Renal pelvis (tissue), 12 donors: ENCODE measurements at places on chromosomes 3 and 15.

DNA sequence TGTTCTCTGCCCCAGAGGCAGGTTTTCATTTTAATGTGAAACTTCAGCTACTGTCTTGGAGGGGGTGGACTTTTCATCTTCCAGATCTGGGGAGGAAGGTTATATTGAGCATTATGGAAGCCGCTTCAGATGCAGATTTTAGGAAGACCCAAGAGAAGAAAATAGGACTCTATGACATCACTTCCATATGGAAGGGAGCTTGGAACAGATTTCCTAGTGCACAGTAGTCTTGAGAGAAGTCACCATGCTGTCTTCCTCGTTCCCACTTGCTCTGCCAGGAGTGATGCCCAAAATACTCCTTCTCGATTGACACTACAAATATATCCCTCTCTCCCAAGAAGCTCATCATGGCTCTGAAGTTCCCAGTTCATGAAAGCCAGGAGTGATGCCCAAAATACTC, 197.2 kb downstream of the ATP10A start:
- DNase-seq = no peak

- no peak for DNase-seq
Observed at GRCh38 chr15:93299675-93300074, 210.7 kb upstream of the RGMA start.

DNA sequence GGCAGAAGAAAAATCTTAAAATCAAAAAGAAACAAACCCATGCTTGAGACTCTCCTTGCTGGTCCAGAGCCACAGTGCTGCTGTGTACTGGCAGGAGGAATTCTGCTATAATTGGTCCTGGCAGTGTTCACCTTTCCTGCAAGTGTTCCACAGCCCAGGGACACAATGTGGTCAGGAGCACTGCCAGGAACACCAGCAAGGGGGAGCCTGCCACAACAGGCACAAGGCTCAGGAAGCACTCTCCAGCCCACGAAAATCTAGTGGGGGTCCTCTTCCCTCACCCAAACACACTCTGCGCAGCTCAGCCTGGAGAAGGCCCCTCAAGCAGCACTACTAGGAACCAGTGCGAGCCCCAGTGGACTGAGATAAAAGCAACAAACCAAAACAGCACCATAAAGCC, 92.9 kb downstream of the UBE3A start:
- no peak for DNase-seq

DNA sequence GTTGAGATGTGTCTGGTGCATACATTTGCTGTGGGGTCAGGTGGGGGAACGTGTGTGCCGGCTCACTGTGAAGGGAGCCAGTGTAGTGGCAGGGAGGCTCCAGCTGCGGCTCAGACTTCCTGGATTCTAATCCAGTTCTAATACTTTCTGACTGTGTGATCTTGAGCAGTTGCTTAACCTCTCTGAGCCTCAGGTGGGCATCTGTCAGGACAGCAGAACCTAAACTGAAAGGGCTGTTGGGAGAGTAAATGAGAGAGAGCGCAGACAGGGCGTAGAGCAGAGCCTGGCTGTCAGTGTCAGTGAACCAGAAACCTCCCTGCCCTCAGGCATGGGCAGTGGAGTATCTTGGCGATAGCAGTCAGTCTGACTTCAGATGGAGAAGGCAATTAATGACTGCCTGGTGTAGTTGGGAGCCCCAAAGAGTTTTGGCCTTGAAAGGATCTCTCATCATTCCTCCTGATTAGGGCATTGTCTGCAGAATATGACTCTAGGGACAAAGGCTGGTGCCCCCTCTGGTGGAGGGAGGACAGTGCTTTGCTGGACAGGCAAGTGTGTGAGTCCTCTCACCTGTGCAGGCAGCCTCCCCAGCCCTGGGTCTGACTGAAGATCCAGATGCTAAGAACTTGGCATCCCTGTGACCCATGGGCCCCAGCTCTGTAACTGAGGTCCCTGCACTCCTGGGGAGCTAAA, 9.6 kb downstream of the KBTBD13 start:
- DNase-seq = no peak

DNA sequence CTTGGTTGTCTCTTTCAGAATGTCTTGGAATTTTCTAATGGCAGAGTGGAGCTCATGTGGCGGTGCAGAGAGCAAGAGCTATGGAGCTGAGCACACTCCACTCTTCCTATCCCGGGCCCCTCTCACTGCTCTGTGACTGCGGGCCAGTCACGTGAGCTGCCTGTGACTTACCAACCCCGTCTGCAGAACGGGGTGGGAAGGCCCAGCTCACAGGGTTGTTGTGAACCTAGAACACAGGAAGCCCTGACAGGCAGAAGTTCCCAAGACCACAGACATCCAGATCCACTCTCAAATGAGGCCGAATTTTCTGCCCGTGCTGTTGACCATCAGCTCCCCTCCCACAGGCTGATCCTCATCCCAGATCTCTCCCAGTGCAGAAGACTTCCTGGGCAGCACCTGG, 35.5 kb upstream of the PLXNA1 start:
- DNase-seq = no peak

DNA sequence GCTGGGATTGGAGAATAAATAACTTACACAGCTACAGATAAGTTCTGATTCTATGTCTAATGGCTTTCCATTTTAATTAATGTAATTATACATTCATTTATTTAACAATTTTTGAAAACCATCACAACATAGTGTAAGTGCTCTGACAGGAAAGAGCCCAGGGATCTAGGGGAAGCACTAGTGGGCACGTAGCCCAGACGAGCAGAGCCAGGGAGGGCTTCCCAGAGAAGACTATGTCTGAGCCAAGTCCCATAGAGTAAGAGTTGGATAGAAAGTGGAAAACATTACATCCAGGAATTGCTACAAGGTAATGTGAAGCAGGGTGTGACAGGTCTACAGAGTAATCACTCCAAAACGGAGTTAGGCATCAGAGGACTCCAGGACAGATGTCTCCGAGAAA, 2.9 kb upstream of the HGD start:
- no peak for DNase-seq

DNA sequence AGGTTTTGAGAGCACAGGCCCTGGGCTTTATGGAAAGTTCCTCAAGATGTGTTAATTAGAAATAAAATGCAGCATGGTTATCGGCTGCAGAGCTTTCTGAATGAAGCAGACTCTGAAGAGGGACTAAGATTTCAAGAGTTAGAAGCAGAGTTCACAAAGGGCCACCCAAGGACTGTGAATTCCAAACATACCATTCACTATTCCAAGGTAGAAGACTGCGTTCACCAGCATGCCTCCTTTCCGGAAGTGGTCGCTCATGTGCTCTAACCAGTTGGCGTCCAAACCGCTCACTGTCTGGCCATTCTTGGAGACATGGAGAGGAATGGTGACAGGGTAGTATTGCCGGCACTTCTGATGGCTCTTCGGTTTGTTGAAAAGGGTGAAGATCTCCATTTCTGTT, 104.9 kb downstream of the OXNAD1 start:
- no peak for DNase-seq

GRCh38 chr3:2311022-2311421, 212.4 kb downstream of the CNTN4 start:
- no peak for DNase-seq

- peak; percentile 42 for DNase-seq
Observed at GRCh38 chr3:48119505-48120193, 68.6 kb downstream of the CDC25A start.

- no peak for DNase-seq
Observed at GRCh38 chr15:63043335-63044076, 959 bp downstream of the TPM1 start.

DNA sequence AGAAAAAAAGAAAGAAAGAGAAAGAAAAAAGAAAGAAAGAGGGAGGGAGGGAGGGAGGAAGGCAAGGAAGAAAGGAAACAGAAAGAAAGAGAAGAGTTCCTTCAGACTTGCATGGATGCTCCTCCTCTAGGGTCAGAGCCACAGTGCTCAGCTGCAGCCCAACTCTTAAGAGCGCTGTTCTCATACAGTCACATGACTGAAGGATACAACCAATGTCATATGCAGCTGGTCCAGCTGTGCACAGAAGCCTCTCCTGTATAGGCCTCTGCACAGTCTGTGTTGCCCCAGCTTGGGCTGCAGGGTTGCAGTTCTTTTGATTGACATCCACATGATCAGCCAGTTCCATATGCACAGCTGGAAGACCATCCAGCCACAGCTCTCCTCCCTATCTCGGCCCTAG, 86.8 kb upstream of the CTNNB1 start:
- no peak for DNase-seq

DNA sequence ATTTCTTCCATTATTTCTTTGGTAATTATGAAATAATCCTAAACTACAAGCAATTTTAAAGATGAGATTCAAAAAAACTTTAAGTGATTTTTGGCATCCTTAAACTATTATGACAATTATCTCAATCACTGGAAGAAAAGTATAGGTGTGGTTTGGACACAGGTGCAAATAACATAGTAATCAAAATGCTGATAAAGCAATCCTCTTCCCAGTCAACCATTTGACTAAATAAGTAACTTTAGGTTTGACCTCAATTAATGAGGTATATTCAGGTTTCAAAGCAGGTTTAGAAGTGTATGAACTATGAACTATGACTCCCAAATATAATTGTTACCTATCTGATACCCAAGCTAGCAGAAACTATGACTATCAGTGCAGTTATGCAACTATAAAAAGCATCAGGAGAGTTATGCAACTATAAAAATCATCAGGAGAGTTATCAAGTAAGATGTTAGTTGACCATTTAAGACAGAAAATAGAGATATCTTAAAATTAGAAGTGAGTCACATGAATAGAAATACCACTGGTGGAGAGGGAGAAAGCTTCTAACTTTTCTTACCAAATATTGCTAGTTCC, 8.9 kb upstream of the CNTN3 start:
- DNase-seq = no peak

DNA sequence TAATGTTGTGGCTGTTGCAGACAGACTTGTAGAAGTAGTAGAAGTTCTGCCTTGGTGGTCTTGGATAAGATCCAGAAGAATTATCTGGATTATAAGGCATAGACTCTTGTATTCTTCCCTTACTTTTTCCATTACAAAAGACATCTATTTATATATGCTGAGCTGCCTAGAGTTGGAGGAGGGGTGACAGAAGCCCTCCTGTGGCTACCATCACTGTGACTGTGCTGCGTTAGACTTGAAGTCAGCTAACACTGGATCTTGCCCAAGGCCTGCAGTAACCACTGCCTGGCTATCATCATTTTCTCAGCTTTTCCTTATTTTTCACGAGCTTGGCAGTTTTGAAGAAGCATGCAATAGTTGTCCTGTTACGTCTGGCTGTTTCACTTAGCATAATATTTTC, 684.8 kb upstream of the BCHE start:
- DNase-seq = no peak

GRCh38 chr3:59249004-59249403, 199.2 kb upstream of the CFAP20DC start:
- DNase-seq = no peak

DNA sequence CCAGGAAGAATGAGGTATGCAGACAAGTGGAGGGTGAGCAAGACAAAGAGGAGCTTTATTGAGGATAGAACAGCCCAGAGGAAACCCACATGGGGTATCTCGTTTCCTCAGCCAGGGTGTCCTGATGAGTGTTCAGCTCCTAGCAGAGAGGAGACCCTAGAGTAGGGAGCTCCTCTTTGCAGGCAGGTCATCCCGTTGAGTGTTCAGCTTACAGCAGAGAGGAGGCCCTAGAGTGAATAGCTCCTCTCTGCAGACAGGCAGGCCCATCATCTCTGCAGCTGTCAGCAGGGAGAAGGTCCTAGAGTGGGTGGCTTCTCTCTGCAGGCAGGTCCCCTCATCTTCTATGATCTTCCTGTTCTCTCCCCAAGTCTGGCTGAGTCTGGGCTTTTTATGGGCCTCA, 90.6 kb upstream of the TNFSF10 start:
- no peak for DNase-seq
